Right atrium auricular region (tissue), 2 donors: ENCODE measurements at places on chromosomes 5 and 9. TPM values are rescaled to one million over a fixed set of nuclear protein-coding genes. Genes with fewer than 3 reads are reported as not detected.

The SPINK4 gene
- total RNA-seq = not detected

The DAB2IP gene
- total RNA-seq = 38.0 TPM

The FOXD4L4 gene
- total RNA-seq = not detected

GRCh38 chr5:178113841-178114324 is 551 bp downstream of the N4BP3 start:
- no peak for DNase-seq

DNA sequence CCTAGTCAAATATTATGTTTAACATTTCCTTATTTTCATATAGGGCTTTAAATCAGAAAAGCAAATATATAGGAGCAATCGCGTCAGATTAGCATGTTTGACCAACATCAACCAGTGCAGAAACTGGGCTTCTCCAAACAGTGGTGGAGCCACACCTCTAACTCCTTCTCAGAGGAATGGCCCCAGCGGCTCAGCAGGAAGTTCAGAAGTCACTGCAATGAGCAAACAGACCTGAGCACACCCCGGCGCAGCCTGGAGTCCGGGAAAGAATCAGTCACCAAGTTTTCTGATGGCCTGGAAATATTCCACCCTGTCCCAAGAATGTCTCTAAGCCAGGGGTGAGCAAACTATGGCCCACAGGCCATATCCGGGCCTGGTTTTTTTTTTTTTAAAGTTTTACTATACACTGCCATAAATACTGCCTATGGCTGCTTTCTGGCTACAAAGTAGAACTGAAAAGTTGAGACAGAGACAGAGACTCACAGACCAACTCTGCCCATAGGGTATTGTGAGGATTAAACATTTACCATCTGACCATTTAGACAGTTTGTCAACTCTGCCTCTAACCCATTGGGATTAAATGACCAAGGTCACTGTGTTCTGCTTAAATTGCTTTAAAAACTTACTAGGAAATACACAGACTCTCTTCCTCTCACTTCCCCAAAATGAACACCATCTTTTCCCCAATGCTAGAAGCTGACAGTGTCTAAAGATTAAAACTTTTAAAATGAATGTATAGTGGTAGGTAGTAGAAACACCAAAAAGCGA is 5.4 kb downstream of the GOLM1 start:
- no peak for DNase-seq

DNA sequence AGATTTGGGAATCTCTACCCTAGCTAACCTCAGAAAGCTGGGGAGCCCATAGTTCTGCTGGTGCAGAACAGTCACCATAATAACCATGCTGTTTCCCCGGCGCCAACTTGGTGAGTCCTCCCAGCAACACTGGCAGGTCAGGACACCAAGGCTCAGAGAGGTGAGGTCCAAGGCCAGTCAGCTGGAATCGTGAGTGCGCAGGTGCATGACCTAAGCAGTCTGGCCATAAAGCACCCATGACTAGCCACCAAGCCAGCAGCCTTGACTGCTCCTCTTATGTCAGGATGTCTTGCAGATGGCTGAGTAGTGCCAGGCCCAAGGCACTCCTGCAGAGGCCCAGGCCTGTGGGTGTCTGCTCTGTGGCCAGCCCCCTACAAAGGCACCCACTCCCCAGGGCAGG is 2.6 kb downstream of the RNF44 start:
- no peak for DNase-seq

The OR1L8 gene
- 0.48 TPM for total RNA-seq

DNA sequence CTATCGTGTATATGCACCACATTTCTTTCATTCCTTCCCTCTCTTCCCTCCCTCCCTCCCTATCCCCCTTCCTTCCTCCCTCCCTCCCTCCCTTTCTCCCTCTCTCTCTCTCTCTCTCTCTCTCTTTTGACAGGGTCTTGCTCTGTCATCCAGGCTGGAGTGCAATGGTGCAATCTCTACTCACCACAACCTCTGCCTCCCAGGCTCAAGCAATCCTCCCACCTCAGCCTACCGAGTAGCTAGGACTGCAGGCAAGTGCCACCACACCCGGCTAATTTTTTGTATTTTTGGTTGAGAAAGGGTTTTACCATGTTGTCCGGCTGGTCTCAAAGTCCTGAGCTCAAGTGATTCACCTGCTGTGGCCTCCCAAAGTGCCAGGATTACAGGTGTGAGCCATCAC is 1.1 kb upstream of the ANKS6 start:
- peak; percentile 11 for DNase-seq

GRCh38 chr9:134624621-134625181 is 16.9 kb upstream of the COL5A1 start:
- DNase-seq = no peak
